Kidney (tissue), 22 donors: ENCODE measurements at places on chromosomes 6 and 20.
A peak's percentile ranks its signal among the peaks of the same experiment; 100 is the strongest.

GRCh38 chr20:13024596-13024995, 15.8 kb downstream of the SPTLC3 start:
- no peak for DNase-seq
- H3K27me3 ChIP-seq = no peaks in the 10 kb centered on the region
- no peak overlapping the region for H3K4me3 ChIP-seq
- H3K27ac ChIP-seq = no peak overlapping the region
- no peaks in the 10 kb centered on the region for H3K36me3 ChIP-seq
- H3K4me1 ChIP-seq = no peaks in the 10 kb centered on the region

DNA sequence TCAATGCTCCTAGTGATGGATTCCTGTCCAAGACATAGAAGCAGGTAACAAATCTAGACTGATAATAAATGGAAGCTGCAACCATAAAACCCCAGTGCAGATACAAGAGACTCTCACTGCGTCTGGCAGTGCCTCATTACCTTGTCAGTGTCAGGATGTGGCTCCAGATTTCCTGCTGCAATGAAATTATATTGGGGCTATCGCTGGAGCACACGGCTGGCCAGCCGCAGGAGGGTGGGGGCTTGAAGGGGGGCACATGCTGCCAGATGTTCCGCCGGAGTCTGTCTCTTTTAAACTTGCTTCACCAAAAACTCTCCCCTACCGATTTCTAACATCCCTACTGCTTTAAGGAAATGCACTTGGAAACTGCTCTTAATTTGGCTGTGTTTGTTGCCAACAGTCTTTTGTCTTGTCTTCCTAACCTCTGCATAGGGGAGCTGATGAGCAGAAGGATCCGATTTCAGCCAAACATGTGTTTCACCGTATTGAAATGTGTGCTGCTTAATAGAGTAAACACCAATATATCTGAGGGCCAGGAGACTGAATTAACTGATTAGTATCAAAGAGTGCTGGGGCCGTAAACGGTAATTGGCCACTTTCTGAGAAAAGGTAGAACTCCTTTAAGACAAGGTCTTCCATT, 102.2 kb upstream of the EXOC2 start:
- no peaks in the 10 kb centered on the region for H3K36me3 ChIP-seq
- H3K27ac ChIP-seq = no peak overlapping the region
- H3K27me3 ChIP-seq = peaks cover 37% of the 10 kb centered on the region
- no peak overlapping the region for H3K4me3 ChIP-seq
- no peak for DNase-seq
- H3K4me1 ChIP-seq = no peaks in the 10 kb centered on the region

- no peaks in the 10 kb centered on the region for H3K4me1 ChIP-seq
- no peaks in the 10 kb centered on the region for H3K27me3 ChIP-seq
- H3K36me3 ChIP-seq = no peaks in the 10 kb centered on the region
- H3K4me3 ChIP-seq = no peak overlapping the region
These were observed 95.5 kb downstream of the F13A1 start for GRCh38 chr6:6224933-6225486.

GRCh38 chr20:48230216-48230615, 444.9 kb upstream of the SULF2 start:
- no peak overlapping the region for H3K4me3 ChIP-seq
- no peak for DNase-seq
- no peak overlapping the region for H3K27ac ChIP-seq

DNA sequence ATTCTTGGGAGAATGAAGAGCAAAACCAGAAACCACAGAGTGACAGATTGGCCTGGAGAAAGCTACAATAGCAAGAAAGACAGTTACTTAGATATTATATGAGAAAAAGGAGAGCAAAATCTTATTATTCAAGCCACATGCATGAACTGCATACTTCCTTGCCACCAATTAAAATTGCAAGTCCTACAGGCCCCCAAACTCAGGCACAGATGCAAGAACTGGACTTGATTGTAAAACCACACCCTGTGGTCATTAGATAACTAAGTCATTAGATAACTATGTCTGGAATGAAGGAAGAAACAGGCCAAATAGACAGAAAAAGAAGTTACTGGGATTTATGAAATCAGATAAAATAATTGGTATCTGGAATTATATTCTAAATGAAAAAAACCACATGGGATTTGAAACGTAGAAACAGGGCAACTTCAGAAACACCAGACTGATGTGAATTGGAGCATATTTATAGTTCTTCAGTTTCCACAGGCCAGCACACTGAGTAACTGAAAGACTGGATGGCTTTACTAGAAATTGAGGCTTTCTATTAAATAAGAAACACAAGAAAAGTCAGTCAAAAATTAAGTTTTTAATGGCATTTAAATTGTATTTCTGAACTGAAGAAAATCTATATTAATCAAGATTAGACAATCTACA, 49.4 kb upstream of the CARMIL1 start:
- H3K27me3 ChIP-seq = no peaks in the 10 kb centered on the region
- H3K4me3 ChIP-seq = no peak overlapping the region
- DNase-seq = no peak
- no peak overlapping the region for H3K27ac ChIP-seq

GRCh38 chr6:20403766-20404640, 2.3 kb downstream of the E2F3 start:
- no peaks in the 10 kb centered on the region for H3K36me3 ChIP-seq
- H3K4me3 ChIP-seq = peak overlapping the region; percentile 64
- H3K4me1 ChIP-seq = no peaks in the 10 kb centered on the region
- H3K27me3 ChIP-seq = no peaks in the 10 kb centered on the region
- H3K27ac ChIP-seq = peak overlapping the region; percentile 90
